ENCODE measurements at places on chromosomes 12 and 14.

DNA sequence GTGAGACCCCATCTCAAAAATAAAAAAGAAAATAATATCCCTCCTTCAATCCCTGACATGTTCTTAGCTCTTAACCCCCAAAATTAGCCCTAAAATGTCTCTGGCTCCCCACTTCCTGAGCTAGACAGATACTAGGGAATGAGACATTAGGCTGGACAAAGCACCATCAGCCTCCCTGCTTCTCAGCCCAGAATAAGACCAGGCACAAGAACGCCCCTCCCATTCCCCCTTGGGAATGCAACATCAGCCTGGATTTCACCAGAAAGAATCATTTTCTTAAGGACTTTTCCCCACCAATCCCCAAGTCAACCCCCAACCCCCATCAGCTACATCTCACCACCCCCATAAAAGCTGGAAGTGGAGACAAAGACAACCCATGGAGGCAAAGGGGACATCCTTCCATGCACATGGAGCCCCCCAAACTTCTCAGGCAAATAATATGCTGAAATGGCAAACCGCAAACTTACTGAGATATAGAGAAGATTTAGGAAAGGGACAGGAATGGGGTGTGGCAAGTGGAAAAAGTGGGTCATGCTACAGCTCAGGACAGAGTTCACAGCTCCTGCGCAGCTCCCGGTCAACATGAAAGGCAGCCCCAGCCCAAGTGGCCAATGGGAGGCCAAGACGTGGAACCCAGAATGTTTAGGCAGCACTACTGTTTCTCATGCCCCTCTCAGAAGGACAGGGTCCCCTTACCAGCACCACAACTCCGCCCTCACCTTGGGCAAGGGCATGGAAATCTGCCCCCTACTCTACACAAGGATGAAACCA, 2.7 kb downstream of the CHD4 start:
- DNase-seq = no peak

DNA sequence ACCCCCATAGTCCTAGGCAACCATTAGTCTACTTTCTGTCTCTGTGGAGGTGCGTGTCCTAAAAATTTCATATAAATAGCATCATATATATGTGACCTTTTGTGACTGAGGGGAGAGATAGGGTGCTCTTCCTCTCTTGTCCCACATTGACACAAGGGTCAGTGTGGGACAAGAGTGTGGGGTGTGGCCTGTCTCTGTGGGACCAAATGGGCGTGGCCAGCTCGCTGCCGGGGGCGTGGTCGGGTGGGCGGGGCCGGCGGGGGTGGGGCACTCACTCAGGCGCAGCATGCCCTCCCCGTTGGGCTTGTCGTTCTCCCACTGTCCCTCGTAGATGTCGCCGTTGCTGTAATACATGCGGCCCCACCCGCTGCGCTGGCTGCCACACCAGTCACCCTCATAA, 15.5 kb downstream of the MORN3 start:
- DNase-seq = no peak

DNA sequence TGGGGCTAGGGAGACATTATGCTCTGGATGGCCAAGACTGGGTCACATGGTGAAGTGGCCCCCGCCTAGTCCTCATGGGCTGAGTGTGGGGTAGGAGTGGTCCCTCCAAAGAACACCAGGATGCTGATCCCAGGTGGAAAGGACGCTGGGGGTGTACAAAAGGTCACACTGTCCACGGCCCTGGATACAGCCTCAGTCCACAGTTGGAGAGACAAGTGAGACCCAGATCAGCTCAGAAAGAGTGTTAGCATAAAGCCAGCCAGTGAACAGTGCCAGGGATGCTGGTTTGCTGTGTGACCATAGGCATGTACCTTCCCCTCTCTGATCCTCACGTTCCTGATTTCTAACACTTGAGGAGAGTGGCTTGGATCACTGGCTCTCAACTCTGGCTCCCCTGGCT, 13.4 kb upstream of the OAS2 start:
- DNase-seq = no peak

GRCh38 chr14:78248501-78249090, 78.4 kb downstream of the NRXN3 start:
- DNase-seq = no peak

DNA sequence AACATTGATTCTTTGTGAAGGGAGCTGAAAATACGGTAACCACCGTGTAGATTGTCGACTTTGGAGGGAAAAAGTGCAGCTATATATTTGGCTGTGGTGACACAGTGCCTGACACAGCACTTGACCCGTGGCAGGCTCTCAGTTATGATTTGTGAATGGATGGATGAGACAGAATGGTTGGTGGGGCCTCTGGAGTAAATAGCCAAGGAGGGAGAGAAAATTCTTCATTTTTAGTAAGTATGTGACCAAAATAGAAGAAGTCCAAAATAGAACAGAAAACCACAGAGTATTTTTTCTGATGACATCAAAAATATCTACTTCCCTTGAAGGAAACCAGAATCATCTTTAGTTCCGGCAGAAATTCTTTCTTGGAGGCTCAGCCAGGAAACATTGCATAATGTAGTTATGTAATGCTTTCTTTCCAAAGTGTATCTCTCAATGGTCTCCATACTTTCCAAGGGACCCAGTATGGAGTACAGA, 82.0 kb upstream of the WSCD2 start:
- no peak for DNase-seq

DNA sequence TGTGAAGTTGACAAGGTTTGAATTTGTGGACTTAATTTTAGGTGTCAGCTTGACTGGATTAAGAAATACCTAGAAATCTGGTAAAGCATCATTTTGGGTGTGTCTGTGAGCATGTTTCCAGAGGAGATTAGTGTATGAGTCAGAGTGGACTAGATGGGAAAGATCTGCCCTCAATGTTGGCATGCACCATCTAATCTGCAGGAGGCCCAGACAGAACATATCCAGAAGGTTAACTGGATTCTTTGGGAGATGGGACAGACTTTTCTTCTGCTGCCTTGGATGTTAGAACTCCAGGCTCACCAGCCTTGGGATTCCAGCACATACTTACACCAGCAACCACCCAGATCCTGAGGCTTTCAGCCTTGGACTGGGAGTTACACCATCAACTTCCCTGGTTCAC, 14.1 kb downstream of the SGPP1 start:
- DNase-seq = peak; percentile 48

DNA sequence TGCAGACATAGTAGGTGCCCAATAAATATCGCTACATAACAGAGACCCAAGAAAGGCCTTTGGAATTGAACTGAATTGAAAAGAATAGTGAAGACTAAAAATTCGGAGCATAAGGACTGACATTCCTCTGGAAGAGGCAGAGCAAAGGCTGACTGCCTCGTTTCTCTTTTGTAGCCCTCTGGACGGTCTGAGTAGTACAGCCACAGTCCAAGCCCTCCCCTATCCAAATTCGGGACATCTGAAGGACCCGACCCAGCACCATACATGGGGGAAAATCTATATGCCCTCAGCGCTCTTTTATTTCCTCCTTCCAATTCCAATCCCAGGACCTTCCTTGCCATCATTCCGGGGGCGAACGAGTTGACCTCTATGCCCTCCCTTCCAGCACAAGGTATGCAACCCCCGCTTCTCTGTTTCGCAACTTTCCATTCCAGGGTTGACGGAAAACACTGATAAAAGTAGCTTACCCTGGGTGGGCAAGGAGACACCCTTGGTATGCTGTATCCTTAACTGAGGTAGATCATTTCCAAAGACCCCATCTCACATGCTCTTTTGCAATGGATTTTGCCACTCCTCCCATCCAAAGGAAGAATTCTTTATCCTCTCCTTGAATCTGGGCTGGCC, 127.4 kb upstream of the MAP1LC3B2 start:
- DNase-seq = no peak

DNA sequence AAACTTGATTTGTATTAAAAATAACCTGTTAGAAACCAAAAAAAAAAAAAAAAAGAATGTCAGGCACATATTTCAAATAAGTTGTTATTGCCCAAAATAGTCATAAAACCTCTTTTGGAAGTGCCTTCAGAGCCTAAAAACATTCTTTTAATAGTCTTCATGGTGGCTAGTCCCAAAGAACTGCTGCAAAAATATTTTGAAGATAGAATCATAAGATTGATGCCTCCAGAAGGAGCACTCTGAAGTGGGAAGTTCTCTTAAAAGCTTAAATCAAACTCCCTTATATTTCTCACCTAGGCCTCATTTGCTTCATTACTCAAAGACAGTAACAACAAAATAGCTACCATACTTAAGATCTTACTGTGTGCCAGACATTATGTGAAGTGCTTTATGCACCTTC, 27.2 kb upstream of the NT5DC3 start:
- DNase-seq = no peak

DNA sequence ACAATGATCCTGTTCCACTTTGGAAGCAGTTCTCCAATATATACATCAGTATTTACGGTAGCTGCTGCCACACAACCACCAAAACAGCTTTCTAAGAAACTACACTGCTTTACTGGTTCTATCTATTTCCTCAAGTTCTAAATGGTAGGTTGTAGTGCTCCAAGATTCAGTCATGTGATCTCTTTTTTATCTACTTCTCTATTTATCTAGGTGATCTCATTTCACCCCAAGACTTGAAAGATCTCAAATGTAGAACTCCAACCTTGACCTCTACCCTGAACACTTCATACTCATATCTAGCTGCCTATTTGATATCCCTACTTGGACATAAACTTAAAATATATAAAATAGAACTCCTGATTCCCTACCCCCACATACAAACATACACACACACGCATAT, 133.9 kb upstream of the RAP1B start:
- DNase-seq = no peak

DNA sequence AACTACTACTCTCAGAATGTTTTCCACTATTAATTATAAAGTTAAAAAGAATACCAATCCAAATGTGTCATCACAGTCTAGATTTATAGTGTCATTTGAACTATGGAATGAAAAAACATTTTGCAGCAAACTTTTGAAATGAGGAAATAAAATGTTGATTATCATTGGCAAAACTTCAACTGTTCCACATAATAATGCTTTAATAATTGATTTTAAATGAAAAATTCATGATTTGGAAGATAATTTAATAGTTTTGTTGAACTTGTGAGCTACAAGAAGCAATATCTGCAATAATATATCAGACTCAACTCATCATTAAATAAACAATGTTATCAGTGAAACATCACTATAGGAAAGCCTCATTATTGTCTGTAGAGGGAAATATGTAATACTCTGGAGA, 48.2 kb upstream of the DCN start:
- DNase-seq = no peak

DNA sequence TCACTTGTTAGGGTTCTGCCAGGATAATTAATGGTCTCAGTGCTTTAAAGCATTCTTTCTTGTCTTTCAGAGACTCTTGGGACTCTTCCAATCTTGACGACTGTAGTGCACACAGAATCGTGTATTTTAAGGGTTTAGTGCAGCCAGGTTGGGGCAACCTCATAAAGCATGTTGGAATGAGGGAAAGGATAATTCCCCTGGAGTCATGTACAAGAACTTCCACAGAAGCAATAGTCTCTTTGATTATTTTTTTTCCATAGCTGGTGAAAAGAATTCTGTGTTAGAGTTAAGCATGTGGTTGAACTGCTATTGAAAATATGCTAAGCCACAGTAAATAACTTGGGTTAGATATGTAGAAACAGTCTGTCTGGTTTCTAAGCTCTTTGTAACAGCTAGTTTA, 246.8 kb upstream of the DAAM1 start:
- DNase-seq = no peak

- DNase-seq = no peak
These were observed 37.4 kb downstream of the RCOR1 start for GRCh38 chr14:102629808-102630350.

- DNase-seq = no peak
These were observed 34.3 kb downstream of the SERPINA3 start for GRCh38 chr14:94646481-94646880.

DNA sequence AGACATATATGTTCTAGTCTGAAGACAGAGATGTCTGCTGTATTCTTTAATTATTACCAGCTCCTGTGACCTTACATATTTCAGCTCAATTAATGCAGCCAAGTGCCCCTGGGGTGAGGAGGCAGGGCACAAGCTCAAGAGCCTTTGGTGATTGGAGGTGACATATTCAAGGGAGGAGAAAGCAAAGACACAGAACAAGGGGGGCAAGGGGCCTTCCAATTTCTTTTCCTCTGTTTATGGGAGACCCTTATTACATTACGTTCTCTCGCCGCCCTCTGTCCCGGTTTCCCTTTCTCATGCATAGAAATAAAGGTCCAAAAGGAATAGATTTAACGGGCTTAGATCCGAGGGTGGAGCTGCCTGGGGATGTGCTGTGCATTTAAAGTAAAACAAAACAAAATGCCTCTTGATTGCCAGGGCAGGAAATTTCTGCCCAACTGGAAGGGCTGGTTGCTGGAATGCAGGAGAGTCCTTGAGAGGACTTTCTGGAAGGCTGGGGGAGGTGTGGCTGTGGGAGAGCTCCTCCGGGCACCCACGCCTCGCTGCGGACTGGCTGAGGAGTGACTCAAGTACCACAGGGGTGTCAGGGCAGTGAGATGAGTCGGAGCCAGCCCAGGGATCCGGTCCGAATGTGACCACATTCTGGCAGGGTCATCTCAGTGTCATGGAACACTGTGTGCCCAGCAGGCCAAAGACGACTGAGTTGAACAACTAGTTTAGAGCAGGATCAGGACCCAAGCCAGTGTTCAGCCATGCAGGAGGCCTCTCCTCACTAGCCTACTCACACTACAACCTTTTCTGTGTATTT, 32.1 kb upstream of the GSG1 start:
- DNase-seq = peak; percentile 61

GRCh38 chr12:54059668-54060067, 6.0 kb downstream of the HOXC4 start:
- DNase-seq = no peak

DNA sequence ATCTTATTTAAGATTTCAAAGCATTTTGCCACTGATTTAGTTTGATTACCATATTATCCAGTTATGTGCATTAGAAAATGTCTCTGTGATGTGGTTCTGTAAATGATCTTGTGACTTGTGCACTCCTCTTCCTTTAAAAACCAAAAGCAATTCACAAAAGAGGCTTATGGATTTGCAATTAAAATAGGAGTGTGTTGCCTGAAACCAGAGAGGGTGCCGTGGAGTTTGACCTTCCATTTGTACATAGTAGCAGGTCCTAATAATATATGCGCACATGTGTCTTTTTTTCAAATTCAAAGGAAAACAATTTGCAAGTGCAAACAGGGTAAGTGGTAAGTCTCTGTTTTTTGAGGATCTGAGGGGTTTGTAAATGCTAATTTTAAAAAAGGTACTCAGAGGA, 470.9 kb downstream of the VRK1 start:
- DNase-seq = no peak
